ENCODE measurements at places on chromosomes 3 and 15. TPM values are rescaled to one million over a fixed set of nuclear protein-coding genes. Genes with fewer than 3 reads are reported as not detected.
A peak's percentile ranks its signal among the peaks of the same experiment; 100 is the strongest.

Gene TRH
- not detected for total RNA-seq

Gene FANCD2
- total RNA-seq: 14.5 TPM

- DNase-seq: no peak
These were observed 37.0 kb downstream of the FRMD5 start for GRCh38 chr15:44158111-44158510.

DNA sequence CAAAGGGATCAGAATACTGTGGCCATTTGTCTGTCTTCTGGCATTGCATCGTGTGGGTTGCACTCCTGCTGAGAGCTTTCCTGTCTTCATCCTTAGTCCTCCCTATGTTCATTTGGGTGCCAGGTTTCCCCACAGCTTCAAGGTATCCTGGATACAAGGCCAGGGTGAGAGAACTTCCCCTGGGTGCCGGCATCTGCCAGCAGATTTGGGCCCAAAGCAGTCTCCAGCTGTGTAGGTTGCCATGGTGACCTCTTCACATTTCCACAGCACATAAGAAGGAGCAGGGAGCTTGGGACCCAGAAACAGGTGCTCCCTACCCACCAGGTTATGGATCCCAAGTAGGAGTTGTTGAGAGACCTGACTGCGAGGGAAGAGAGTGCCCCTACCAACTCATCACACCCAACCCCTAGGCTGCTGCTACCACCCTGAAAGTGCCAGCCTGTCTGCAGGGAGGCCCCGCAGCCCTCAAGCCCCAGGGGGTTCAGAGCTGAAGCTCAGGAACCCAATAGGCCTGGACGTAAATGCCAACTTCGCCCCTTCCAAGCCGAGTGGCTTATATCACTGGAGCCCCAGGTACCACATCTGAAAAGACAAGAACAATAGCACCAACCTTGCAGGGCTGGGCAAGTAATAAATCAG is 19.9 kb downstream of the TTC21A start:
- DNase-seq: no peak

Gene CHAC1
- total RNA-seq: 16.6 TPM

- DNase-seq: no peak
These were observed 672 bp upstream of the KY start for GRCh38 chr3:134651347-134652041.

DNA sequence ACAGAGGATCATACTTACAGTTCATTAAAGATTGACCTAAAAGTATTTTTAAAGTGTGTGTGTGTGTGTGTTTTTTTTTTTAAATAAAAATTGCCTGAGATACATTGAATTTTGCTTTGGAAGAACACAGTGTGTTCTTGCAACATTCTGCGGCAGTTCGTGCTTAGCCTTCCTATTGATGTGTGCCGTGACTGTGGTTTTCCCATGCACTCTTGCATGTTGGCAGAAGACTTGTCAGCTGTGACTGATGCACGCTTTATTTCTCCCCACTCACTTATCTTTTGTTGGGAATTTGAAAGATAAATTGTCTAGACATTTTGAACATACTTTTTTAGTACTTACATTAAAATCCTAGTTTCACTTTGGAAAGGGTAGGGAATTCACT is 136.3 kb upstream of the LRRFIP2 start:
- no peak for DNase-seq

DNA sequence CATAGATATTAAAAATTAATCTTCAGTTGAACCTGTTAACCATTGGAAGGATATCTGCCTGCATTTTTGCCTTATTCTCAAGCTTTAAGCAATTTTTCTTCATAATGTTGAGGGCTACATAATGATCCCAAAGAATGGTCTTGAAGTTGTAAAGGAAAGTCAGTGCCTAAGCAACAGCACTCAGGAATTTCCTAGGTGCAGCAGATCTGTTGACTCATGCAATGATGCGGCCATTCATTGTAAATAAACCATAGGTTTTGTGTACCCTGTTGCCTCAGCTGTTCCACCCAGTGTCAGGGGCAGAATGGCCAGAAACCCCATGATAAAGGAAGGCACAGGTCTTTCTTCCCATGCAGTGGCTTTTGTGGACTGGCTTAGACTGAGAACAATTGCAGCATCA is 78.4 kb upstream of the TRIM42 start:
- DNase-seq: no peak

DNA sequence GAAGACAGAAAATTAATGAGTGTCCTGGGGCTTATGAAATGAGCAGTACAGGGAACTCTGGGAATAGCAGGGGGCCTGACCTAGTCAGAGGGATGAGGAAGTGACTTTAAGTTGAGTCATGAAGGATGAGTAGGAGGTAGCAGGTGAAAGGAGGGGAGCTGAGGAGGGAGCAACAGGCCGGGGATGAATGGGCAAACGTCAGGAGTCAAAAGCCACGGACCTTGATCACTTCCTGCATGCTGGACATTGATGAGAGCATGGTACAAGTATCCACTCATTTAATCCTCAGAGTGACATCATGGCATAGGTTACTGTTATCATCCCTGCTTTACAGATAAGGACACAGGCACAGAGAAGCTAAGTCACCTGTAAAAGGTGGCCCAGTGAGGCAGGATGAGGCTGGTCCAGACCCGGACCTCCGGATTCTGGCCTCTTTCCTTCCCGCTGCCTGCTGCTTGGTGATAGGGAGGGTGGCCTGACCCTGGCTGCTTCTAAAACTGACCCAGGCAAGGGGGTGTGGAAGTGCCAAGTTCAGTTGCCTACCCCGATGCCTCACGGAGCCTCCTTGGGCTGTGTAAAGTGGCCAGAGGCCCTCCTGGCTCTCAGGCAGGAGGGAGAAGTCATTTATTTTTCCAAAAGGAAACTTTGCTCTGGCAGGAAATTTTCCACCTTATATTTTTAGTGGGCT is 7.6 kb downstream of the CORO2B start:
- peak; percentile 2 for DNase-seq

- DNase-seq: no peak
These were observed 30.5 kb downstream of the RFTN1 start for GRCh38 chr3:16482770-16483531.

DNA sequence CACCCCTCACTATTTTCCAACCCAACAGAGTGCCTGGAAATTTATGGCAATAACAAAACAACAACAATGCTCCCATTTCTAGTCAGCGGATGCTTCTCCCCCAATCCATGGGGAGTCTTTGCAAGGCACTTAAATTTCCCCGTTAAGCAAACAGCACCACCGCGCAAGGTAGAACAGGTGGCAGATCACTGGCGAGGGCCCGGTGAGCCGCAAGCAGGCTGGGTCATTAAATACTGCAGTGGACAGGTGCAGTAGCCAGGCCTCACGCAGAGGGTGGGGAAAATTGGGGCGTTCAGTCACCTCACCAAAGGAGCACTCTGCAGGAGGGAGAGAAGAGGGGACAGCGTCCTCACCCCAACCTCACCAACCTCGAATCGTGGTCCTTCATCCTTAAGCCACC is 147.5 kb downstream of the NTRK3 start:
- DNase-seq: no peak

- no peak for DNase-seq
These were observed 28.4 kb downstream of the ANKRD28 start for GRCh38 chr3:15769256-15769915.

DNA sequence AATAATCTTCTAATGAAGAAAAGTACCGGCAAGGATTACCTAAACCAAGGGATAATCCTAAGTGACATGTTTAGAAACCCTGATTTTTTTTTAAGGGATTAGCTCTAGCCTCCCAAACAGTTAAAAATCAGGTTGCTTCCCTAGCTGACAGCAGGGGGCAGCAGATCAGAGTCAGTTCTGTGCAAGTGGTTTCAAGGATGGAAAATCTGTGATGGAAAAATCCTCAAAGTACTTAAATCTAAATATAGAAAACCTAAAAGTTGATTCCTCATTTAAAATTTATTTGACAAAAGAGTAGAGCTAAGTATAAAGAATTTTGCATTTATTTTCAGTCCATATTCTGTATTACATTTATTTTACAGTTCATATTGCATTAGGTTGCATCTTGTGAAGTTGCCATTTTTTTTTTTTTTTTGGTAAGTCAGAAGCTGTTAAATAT is 107.6 kb downstream of the PEX5L start:
- peak; percentile 58 for DNase-seq

- DNase-seq: no peak
These were observed 14.6 kb upstream of the PIK3CA start for GRCh38 chr3:179133575-179133974.

GRCh38 chr3:135779590-135780235 is 185.8 kb upstream of the PPP2R3A start:
- DNase-seq: no peak

DNA sequence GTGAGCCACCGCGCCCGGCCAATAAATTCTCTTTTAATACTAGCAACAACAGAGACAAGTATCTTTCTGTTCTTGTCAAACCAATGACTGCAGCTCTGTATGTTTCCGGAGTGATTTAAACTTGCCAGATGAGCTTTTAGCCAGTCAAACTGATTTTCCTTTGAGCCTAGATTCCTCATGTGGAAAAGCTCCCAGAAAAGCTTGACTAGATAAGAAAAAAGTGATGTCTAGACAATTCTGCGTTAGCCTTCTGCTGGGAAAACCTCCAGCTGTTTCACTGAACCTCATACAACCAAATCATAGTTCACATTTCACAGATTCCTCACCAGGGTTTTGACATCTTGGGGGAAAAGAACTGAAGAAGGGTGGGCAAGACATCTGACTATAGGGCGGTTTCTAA is 78.6 kb downstream of the MAGI1 start:
- DNase-seq: no peak

DNA sequence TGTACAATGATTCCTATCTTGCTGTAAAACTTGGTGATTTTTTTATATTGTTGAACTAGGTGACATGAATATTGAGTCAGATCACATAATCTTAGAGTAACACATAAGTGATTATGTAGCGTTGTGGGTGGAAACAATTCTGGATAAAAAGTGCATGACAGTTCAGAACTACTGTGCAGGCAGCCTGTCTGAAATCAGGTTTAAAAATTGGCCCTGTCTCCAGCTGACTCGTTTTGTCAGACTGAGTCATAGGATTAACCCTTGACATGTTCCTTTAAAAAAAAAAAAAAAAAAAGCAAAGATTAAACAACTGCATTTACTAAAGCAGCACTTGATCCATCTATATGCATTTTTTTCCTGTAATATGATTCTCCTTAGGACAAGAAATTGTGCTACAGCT is 160.0 kb upstream of the CGNL1 start:
- no peak for DNase-seq

DNA sequence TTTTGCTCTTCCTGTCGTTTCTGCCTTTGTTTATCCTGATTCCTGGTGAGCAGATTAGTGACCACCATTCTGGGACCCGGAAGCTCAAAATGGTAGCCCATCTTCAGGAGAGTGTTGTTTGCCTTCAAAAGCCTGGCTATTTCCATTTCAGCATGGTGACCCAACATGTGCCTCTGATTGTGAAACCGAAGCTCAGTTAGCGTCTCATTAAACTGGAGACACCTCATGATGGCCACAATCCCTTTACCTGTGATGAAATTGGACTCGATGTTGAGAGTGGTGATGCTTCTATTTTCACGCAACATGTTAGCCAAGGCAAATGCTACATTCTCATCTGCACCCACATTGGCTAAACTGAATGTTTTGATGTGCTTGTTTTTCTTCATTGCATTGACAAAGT is 3.3 kb downstream of the LMOD3 start:
- DNase-seq: no peak

GRCh38 chr3:105459566-105460290 is 93.0 kb downstream of the ALCAM start:
- no peak for DNase-seq

Gene CYP8B1
- not detected for total RNA-seq

DNA sequence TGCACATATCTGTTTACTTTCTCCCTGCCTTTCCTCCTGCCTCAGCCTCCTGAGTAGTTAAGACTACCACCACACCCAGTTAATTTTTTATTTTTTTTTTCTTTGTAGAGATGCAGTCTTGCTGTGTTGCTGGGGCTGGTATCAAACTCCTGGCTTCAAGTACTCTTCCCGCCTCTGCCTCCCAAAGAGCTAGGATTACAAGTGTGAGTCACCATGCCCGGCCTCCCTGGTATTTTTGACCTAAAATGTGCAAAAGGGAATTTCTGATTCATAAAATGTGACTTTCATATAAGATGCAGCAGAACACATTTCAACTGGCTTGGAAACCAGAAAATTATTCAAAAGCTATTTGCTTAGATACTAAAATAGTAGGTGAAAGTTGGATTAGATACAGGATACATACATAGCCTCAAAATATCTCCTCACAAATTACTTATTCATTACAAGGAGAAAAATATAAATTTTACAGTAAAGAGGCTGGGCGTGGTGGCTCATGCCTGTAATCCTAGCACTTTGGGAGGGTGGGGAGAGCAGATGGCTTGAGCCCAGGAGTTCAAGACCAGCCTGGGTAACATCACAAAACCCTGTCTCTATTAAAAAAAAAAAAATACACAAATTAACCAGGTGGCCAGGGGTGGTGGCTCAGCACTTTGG is 32.0 kb downstream of the MAP4 start:
- DNase-seq: no peak

Gene EFHB
- total RNA-seq: not detected

- DNase-seq: peak; percentile 92
These were observed 98.6 kb downstream of the SUCNR1 start for GRCh38 chr3:151971814-151972579.

GRCh38 chr3:31157893-31158620 is 263.6 kb upstream of the GADL1 start:
- no peak for DNase-seq

Gene MYO9A
- total RNA-seq: 11.4 TPM

GRCh38 chr3:42005401-42005800 is 43.5 kb upstream of the ULK4 start:
- no peak for DNase-seq

Gene PROK2
- total RNA-seq: not detected

Gene ACTL6A
- total RNA-seq: 94.7 TPM

GRCh38 chr3:110149763-110150162 is 812.4 kb upstream of the DPPA4 start:
- no peak for DNase-seq

- no peak for DNase-seq
These were observed 29.1 kb upstream of the GOLIM4 start for GRCh38 chr3:168124791-168125190.

DNA sequence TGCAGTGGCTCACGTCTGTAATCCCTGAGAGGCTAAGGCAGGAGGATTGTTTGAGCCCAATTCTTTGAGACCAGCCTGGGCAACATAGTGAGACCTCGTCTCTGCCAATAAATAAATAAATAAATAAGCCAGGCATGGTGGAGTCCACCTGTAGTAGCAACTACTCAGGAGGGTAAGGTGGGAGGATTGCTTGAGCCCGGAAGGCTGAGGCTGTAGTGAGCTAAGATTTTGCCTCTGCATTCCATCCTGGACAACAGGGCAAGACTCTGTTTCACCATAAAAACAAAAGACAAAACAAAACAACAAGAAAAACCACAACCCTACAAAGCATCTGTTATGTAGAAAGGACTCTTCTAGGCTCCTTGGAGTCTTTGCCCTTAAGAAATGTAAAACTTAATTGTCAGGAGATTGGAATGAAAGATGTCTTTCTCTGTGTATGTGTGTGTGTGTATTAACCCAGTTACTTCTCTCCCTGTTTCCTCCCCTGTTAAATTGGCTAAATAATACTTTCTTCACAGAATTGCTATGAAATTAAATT is 9.5 kb downstream of the NECTIN3 start:
- DNase-seq: no peak

Gene COL7A1
- total RNA-seq: 0.10 TPM

- no peak for DNase-seq
These were observed 79.4 kb downstream of the KLF15 start for GRCh38 chr3:126277629-126278378.
